T-helper 17 cell (primary cell): ENCODE measurements at places on chromosomes 6 and 20.

DNA sequence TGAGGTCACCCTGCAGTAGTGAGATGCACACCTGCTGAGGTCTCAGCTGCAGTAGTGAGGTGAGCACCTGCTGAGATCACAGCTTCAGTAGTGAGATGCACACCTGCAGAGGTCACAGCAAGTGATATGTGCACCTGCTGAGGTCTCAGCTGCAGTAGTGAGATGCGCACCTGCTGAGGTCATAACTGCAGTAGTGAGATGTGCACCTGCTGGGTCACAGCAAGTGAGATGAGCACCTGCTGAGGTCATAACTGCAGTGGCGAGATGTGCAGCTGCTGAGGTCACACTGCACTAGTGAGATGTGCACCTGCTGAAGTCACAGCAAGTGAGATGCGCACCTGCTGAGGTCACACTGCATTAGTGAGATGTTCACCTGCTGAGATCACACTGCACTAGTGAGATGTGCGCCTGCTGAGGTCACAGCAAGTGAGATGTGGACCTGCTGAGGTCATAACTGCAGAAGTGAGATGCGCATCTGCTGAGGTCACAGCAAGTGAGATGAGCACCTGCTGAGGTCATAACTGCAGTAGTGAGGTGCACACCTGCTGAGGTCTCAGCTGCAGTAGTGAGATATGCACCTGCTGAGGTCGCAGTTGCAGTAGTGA is 20.8 kb downstream of the ZDHHC14 start:
- DNase-seq: no peak

DNA sequence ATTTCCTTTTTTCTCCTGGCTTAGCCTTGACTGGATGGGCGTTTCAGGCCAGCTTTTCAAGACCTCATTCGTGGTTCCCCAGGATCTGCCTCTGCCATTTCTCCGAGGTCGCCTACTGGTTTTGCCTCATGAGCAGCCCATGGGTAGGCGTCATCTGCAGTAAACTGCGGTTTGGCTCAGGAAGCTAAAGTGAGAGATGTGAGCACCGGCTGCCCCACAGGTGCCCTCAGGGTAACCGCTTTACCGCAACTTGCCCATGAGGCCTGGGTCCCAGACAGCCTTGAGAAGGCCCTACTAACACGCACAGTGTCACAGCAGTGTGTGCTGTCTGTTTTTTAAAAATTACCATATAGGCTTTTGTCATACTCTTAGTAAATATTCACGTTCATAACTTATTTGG is 53.4 kb upstream of the TBXT start:
- DNase-seq: no peak

- no peak for DNase-seq
Measured at GRCh38 chr20:48090784-48091183, 305.5 kb upstream of the SULF2 start.

- DNase-seq: no peak
Measured at GRCh38 chr6:166633732-166634535, 6.9 kb upstream of the RPS6KA2 start.

DNA sequence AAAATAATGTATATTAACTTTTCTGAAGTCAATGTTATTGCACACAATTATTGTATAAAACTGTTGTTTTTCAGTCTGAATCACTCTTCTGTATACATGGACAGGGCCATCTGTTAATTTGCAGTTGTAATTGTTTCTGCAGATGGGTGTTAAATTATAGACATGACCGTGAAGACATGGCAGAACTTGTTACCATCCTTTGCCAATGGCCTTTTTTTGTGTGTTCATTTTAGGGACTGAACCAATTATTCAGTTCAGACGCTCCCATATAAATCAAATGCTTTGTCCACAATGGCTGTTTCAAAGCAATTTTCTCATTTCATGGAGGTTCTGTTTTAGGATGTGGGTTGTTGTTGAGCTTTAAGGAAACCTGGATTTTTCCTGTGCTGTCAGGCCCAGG is 533.7 kb downstream of the DOK5 start:
- no peak for DNase-seq

DNA sequence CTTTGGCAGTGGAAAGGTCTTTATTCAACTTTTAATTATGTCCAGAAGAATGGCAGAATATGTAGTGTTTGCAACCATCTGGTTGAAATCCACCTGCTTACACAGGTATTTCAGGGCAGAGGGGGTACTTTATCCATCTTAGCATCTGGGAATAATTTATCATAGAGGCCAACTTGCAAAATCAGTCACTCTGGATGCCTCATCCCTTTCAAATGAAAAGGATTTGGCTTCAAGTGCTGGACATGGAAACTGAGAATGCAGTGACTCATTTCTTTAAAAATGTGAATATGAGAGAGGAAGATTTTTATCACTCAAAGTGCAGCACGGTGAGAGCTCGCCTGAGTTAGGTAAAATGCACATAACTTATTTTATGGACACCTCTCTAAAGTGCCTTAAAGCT is 758.3 kb downstream of the KIF16B start:
- no peak for DNase-seq
